ENCODE measurements at places on chromosomes 4 and X.
A peak's percentile ranks its signal among the peaks of the same experiment; 100 is the strongest.

DNA sequence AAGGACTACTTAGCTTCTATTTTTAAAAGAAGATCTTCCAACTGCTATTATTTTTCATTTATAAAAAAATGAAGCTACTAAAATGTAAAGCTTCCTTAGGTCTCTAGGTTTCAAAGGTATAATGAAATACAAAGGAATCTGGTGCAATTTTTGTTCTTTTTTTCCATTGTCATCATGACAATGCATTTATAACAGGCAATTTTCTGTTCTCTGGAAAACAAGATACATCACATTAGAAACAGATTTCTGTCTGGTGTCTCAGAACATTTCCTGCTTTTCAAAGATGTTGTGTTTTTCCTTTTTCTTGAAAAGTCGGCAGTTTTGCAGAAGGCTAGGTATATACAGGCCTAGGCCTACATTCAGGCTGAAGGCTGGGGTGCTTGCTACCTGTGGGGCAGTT is 63.6 kb upstream of the ATP8A1 start:
- no peak for DNase-seq

DNA sequence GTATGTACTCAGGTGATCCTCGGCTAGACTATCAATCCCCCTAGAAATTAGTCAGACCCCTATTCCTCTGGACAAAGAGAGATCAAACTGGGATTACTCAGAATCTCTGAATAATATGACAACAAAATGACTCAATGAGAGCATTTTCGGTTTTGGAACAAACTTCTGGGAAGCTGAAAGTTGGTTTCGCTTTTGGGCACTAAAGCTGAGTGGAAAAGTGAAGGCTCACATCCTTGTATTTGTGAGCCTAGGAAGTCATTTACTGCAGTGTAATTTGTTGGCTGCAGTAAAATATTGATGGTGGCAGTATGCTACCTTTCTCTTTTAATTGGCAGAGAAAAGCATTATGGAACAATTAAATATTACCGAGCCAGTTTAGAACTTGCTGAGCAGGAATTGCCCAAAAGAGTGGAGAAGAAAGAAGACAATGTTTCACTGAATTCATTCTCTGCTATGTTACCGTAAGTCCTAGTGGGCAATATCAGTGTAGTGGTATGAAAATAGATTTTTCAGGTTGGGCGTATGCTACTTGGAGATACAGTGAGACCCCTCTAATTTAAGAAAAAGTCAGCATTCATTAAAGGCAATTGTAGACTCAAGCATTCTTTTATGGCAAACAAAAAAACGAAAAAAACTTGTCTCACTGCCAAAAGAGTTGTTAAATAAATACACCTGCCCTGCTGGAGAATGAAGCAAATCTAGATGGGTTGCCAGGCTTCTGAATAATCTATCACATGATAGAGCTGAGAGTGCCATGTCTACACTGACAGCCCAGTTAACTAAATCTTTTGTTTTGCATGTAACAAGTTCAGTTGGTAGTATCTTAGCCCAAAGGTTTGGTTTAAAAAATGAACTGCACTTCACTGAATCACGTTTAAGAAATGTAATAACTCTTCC is 69.6 kb downstream of the AGTR2 start:
- DNase-seq: no peak

DNA sequence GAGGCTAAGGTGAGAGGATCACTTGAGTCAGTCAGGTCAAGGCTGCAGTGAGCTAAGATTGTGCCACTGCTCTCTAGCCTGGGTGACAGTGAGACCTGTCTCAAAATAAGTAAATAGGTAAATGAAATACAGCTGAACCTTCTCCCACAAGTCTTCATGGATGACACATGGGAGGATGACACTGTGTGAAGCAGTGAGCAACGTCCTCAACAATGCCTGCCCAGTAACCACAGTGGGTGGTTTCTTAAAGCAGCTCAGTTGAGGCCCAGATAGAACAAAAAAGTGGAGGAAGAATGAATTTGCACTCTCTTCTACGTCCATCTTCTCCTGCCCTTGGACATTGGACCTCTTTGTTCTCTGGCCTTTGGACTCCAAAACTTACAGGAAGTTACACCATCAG is 52.7 kb downstream of the MSX1 start:
- DNase-seq: no peak

DNA sequence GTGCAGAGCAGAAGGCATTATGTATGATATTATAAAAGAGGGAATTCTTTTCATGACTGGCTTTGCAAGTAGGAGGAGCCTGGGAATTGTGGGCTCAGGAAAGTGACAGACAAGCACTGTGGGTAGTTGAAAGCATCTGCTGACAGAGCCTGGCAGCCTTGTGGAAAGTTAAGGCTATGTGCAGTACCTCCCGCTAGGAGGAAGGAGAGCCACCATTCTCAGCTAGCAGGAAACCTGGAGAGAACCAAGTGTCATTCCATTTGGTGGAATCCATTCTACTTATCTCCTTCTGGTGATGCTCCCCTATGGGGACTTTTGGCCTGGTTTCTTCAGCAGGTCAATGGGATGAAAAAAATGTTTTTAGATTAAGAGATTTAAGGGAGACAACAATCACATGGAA is 81.8 kb downstream of the ASB9 start:
- DNase-seq: no peak

DNA sequence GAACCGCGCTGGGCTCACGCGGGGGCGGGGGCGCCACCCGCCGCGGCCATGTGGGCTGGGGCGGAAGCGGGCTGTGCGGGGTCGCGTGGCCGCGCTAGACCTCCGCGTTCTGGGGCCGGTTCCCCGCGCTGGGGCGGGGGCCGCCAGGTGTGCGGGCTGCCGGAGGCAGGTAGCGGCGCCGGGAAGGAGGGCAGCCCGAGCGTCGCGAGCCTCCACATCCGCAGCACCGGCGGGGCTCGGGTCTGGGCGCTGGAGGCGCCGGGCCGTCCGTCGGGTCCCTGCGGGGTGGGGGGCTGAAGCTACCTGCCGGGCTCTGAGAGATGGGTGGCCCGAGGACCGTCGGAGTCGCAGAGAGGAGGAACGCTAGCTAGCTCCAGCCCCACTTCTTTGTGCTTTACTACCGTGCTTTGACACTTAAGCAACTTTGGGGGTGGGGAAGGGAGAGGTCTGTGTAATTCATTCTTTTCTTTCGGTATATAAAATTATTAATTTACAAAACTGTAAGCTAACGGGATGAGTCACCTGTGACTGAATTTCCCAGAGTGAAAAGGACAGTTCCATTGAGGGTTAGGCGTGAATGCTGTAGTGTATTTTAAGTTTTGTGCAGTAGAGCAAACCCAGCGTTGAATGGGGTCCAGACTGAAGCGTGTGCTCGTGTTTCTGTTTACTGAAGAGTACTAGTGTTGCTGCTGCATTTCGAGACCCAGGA is 689 bp downstream of the METAP1 start:
- peak; percentile 24 for DNase-seq

Data from transverse colon (tissue), 4 donors.